ENCODE measurements at places on chromosomes 2 and 18.

GRCh38 chr18:48815581-48816324 is 135.0 kb downstream of the SMAD7 start:
- DNase-seq = peak; percentile 39

DNA sequence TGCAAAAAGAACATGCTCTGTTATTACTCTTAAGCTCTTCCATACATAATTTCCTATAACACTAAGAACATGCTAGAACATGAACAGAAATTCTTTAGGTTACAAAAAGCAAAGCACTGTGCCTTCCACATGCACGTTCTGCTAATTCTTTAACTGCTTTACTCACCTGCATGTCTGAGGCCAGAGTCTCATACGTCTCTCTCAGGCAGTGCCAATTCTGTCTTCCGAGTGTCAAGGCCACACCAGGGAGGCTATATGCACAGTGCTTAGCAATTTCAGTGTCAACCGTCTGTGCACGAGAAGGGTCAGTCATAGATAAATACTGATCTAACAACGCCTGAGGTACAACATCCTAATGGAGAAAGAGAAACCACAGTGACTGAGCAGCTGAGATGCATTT is 55.1 kb downstream of the PPP4R1 start:
- no peak for DNase-seq

- no peak for DNase-seq
Measured at GRCh38 chr2:20672201-20672951, 5.4 kb downstream of the GDF7 start.

GRCh38 chr2:224938651-224939182 is 103.6 kb downstream of the DOCK10 start:
- DNase-seq = no peak

GRCh38 chr2:46297546-46298271 is 502 bp downstream of the EPAS1 start:
- DNase-seq = peak; percentile 55

DNA sequence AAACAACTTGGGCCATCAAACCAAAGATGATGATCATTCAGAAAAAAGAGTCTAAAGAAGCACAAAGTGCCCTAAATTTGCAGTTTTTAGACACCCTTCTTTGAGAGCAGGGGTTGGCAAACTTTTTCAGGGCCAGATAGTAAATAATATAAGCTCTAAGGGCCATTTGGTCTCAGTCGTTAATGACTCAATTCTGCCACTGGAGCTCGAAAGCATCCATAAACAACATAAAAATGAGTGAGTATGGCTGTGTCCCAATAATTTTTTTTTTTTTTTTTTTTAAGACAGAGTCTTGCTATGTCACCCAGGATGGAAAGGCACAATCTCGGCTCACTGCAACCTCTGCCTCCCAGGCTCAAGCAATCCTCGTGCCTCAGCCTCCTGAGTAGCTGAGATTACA is 152.3 kb downstream of the DTNB start:
- no peak for DNase-seq

DNA sequence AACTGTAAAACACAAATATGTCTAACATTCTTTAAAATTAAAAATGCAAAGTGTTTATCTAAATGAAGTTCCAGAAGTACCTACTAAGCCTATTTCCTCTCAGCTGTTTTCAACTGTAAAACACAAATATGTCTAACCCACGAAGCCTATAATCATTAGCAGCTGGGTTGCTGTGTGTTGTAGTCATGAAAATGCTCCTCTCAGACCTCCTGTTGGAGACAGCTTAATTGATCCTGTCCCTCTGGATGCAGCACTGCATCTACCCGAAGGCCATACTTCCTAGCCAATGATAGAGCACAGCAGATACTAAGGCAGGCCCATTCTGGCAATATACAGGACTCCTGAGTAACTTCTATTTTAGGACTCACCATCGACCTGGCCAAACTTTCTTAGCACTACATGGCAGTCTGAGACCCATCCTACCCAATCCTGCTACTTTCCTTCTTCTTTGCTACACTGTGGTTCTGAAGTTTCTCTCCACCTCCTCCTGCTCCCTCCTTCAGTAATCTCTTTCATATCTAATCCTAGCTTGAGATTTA is 92.5 kb upstream of the RBBP8 start:
- no peak for DNase-seq

DNA sequence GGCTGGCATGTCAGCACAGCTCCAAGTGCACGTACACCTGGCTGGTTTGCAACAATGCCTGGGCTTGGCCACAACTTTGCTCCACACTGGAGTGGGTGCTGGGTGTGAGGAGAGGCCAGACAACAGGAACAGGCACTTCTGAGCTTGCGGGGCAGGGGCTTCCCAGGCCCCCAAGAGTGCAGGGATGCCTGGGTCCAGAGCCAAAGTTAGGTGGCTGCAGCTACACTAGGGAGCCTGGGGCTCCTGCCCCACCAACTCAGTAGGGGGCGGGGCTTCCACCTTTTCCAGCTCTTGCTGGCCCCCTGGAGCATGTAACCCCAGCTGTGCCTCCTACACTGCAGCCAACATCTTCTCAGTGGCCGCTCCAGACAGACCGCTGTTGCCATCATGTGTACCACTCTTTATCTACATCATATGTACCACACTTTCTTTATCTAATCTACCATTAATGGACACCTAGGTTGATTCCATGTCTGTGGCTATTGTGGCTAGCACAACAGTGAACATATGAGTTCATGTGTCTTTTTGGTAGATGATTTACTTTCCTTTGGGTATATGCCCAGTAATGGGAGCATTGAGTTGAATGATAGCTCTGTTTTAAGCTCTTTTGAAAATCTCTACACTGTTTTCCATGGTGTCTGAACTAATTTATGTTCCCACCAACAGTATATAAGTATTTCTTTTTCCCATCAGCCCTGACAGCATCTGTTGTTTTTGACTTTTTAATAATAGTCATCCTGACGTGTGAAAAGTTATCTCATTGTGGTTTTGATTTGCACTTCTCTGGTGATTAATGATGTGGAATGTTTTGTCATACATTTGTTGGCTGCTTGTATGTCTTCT is 87.9 kb downstream of the ZNF804A start:
- DNase-seq = no peak

DNA sequence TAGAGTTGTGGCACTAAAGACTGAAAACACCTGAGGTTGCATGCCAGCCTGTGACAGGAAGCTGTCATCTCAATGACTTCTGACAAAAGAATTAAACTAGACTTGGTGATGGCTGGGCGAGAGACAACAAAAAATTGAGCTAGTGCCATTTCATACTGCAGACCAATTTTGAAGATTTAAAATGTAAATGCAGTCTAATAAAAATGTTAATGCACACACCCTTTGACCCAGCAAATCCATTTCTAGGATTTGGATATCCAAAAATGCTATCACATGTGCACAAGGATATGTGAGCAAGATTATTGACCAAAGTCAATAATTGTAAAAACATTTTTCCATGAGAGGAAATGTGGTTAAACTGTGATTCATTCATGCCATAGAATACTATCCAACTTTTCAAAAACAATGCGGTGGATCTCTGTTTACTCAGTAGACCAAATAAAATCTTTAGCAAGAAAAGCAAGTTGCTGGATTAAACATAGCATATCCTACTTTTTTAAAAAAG is 5.6 kb downstream of the FBXO36 start:
- no peak for DNase-seq

DNA sequence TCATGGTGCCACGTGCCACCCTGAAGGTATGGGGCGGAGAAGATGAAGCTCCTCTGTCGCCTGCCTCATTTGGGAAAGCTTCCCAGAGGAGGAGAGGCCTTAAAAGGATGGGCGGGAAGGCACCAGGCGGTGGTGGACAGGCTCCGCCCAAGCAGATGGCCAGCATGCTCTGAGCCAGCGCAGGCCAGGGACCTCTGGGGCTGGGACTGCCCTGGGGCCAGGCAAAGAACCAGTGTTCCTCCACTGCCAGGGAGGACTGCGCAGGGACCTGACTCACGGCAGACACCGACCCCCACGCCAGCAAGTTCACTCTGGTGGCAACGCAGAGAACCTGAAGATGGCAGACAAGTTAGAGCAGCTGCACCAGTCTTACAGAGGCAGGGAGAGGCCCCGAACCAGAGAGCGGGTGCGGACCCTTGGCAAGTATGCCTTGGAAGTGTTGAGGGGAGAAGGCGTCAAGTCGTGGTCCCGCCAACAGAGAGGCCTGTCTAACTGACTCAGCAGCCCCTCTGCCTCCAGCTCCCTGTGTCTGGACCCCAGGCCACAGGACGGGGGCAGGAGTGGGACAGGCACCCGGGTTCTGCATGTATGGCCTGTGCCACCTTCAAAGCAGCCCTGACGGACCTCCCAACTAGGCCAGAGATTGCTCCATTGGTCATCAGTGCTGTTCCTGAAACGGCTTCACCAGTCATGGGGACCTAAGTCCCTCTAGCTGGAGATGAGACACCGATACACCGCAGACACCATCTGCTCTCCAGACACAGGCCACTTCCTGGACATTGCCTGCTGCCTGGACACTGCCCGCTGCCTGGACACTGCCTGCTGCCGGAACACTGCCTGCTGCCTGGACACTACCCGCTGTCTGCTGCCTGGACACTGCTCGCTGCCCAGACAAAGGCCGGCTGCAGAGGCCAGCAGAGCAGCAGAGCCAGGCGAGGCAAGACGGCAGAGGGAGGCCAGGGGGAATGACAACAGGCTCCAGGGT is 124.7 kb downstream of the HDAC4 start:
- no peak for DNase-seq

DNA sequence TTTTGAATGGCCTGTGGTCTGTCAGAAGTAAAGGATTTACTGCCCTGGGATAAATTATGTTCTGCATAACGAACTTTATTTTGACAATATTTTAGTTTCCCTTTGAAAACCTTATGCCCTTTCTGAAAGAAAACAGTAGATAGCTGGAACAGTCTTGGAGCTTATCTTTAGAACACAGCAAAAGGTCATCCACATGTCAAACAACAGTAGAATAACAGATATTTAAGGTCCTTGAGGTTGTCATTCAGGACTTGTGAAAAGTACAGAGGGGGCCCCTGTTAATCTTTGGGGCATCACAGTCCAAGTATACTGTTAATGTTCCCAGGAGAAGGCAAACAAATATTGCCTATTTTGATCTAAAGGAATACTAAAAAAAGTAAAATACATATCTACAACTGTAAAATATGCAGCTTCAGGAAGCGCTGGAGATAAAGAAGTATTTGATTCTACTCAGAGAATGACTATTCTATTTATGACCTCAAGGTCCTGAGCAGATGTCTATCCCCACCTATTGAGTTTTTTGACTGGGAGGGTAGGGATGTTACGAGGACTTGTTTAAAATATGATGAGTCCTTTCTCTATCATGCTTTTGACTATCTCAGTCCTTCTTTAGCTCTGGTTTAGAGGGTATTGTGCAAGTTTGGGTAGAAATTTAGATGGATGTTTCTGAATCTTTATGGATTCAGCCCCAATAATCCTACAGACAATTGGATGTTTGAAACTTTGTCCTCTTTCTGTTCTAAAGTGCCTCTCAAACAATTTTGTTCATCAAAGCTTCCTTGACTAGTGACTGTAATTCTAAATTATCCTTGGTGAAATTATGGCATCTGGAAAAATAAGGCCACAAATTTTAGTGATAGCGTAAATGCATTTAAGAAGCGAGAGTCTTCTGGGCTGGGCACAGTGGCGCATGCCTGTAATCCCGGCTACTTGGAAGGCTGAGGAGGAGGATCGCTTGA is 25.1 kb upstream of the TMEM214 start:
- no peak for DNase-seq

DNA sequence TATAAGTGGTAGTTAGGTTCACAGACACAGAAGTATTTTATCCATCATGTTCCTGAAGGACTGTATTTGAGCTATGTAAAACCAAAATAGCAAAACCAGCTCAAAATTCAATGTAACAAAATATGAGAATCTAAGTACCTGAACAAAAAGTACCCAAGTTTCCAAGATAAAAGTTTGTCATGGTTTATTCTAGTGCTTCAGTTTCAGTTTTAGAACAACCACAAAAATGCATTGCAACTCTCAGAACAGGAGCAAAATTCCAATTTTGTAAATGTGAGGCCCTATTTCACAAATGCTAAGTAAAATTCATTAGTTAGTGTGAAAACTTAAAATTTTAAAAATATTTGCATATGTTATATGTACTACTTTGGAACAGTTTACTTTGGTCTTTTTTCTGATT is 5.0 kb upstream of the ALPK2 start:
- DNase-seq = no peak

- DNase-seq = no peak
Measured at GRCh38 chr2:190537765-190538164, 3.2 kb upstream of the NEMP2 start.

GRCh38 chr18:72378016-72378415 is 166.1 kb downstream of the CBLN2 start:
- no peak for DNase-seq

GRCh38 chr2:39099870-39100728 is 20.8 kb downstream of the SOS1 start:
- no peak for DNase-seq

GRCh38 chr2:65300134-65300760 is 72.6 kb downstream of the ACTR2 start:
- no peak for DNase-seq

Data from SJSA1 (cell line).